ENCODE measurements at places on chromosomes 2 and 18.

- DNase-seq: no peak
These were observed 248.3 kb upstream of the COL3A1 start for GRCh38 chr2:188725746-188726360.

- no peak for DNase-seq
These were observed at the start of gene CHRND for GRCh38 chr2:232525791-232526371. TSS of gene CHRND (plus strand) at chr2:232526160. CDS start at chr2:232526216, 56 bp downstream.

- DNase-seq: peak; percentile 24
These were observed 4.6 kb downstream of the MBP start for GRCh38 chr18:77127769-77128671.

- DNase-seq: no peak
These were observed 1.5 kb downstream of the KANSL3 start for GRCh38 chr2:96636551-96637171.

GRCh38 chr2:142974288-142975024 lies 97.0 kb downstream of the KYNU start:
- DNase-seq: no peak

DNA sequence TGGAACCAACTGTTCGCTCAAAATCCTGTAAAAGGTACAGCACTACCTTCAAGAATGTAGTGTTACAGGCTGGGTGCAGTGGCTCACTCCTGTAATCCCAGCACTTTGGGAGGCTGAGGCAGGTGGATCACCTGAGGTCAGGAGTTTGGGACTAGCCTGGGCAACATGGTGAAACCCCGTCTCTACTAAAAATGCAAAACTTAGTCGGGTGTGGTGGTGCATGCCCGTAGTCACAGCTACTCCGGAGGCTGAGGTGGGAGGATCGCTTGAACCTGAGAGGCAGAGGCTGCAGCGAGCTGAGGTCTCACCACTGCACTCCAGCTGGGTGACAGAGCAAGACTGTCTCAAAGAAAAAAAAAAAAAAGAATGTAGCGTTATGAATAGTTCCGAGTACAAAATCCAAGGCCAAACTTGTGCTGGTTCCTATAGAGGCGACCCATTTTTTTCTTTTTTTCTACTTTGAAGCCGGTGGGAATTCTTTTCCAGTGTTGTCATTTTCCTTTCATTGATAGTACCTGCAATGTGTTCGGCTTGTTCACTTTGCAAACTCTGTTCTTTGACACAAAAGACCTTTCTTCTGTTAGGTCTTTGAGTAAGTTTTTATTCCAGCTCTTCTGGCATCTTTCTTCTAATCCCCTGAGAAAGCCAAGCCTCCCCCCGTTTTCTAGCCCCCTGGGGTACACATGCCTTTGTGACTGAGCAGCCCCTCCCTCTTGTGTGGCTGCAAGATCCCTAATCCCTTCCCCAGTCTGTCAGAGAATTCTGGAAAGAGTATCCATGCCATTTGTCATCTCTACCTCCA lies 25.1 kb downstream of the INPP5D start:
- no peak for DNase-seq

DNA sequence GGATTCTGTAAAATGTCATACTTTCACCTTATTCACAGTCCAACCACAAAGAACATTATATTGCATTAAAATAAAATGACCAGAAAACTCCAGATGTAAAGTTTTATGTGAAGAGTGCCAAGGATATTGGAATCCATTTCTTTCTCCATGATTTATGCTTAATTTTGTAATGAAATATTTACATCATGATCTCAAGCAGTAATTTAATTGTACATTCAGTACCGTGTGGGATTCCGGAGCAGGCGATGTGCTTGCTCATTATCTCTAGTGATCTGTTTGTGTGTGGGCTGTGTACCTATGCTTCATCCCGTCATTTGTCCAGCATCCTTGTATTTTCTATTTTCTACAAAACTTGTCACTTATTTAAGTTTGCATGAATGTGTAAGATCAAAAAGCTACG lies 415.9 kb upstream of the SLC8A1 start:
- DNase-seq: no peak

Data from stimulated activated CD4-positive, alpha-beta T cell treated with anti-CD3 and anti-CD28 coated beads, Interleukin-4, amount 100 ng/mL, for 4 hours (primary cell).